ENCODE measurements at places on chromosomes 2 and 18.
A peak's percentile ranks its signal among the peaks of the same experiment; 100 is the strongest.

DNA sequence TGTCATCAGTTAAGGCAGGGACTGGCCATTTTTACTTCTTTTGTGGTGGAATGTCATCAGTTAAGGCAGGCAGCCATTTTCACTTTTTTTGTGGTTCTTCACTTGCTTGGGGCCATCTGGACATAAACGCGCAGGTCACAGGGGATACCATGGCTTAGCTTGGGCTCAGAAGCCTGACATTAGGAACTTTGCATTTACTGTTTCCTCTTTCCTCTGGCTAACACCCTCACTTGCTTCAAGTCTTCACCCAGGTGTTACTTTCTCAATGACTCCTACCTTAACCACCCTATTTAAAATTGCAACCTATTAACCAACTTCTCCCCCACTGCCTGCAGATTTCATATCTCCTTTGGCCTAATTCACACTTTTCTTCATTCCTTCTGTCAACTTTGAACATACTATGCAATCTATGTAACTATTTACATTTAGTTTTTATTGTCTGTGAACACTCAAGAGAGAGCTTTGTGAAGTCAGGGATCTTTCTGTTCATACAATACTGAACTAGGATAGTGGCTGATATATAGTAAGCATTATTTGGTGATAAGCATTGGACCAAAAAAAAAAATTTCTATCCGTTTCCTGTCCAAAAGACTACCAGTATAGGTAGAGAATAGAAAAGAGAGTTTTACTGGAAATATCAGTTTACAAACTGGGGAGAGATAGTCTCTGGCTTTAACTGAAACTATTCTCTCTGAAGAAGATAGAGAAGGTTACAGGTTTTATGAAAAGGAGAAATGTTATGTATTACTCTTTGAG lies 600.1 kb upstream of the ZNF804A start:
- DNase-seq, result no peak

- DNase-seq, result no peak
These were observed 227.5 kb downstream of the TTC32 start for GRCh38 chr2:19674051-19675002.

GRCh38 chr2:44651974-44652373 lies 289.5 kb upstream of the SIX3 start:
- no peak for DNase-seq

DNA sequence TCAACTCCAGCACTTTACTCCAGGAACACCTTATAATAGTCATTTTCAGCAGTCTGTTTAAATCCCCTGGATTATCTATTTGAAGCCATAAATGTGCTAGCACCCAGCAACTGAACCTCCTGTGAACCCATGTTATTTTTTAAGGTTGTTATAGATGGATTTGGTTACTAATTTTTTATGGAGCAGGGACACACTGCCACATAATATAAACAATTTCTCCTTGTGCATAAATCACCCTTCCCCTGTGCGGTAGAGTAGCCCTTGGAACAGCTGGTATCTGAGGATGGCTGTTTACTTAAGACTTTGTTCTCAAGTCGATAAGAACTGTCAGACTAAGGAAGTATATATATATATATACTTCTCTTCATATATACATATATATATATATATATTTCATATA lies 367.4 kb downstream of the EPHA4 start:
- no peak for DNase-seq

DNA sequence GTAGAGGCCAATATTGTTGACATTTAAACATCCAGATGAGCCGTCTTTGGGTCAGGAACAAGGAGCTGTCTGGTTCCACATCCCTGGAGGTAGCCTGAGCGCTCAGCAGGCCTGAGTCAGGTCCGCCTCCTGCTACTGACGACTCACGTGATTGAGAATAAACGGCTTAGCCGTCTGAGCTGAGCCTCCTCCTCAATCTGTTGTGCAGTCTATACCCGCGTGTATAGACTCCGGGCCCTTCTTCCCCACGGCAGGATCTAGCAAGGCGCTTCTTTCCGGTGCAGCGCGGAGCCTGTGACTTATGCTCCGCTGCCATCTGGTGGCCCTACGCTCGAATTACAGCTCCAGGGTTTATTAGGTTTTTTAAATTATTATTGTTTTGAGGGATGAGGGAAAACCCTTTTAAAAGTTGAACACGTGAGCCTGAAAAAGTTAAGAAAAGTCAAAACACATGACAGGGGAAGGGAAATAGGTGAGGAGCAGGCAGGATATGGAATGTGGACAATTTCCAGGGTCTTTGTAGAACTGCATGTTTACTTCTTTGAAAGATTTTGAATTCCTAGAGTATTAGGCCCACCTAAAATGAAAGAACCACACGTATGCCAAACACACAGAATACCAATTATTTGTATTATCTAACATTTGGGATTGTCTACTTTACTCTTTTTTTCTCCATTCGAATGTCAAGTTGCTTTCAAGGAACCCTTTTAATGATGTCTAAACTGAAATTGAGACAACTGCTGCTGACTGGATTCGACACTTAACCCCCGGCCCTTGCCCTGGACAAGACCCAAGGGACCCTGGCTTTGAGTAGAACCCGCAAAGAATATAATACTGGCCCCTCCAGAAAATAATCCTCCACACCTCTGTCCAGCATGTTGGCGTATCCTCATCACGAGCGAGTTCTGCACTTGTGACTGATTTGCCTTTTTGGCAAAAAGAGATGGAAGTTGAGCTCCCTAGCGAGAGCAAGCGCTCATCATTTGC lies 112.4 kb upstream of the ZNF236 start:
- peak; percentile 34 for DNase-seq

- no peak for DNase-seq
These were observed 311.6 kb downstream of the IRS1 start for GRCh38 chr2:226488034-226488433.

GRCh38 chr18:46423226-46423805 lies 233.7 kb downstream of the LOXHD1 start:
- no peak for DNase-seq

DNA sequence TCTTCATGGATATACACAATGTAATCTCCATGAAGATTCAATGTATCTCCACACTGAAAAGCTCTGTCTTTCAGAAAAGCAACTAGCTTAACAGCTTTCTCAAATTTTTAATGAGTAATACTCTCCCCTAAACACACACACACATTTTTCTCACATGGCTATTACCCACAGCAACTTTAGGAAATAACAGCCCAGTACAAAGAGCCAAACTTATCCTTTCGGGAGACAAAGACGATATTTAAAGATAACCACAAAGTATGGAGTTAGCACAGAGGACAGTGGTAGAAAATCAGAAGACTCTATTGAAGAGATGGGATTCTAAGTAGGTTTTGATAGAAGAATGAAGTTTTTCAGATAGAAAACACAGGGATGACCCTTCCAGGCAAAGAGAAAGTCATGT lies 394.9 kb upstream of the TRIB2 start:
- DNase-seq, result no peak

GRCh38 chr18:40031435-40031834 lies 1923.6 kb upstream of the PIK3C3 start:
- no peak for DNase-seq

Measured in stimulated activated CD4-positive, alpha-beta T cell treated with anti-CD3 and anti-CD28 coated beads, Interleukin-4, amount 100 ng/mL, for 48 hours (primary cell).